HFFc6 (cell line): ENCODE measurements at places on chromosomes 6 and 20. TPM values are rescaled to one million over a fixed set of nuclear protein-coding genes. Genes with fewer than 3 reads are reported as not detected.

DNA sequence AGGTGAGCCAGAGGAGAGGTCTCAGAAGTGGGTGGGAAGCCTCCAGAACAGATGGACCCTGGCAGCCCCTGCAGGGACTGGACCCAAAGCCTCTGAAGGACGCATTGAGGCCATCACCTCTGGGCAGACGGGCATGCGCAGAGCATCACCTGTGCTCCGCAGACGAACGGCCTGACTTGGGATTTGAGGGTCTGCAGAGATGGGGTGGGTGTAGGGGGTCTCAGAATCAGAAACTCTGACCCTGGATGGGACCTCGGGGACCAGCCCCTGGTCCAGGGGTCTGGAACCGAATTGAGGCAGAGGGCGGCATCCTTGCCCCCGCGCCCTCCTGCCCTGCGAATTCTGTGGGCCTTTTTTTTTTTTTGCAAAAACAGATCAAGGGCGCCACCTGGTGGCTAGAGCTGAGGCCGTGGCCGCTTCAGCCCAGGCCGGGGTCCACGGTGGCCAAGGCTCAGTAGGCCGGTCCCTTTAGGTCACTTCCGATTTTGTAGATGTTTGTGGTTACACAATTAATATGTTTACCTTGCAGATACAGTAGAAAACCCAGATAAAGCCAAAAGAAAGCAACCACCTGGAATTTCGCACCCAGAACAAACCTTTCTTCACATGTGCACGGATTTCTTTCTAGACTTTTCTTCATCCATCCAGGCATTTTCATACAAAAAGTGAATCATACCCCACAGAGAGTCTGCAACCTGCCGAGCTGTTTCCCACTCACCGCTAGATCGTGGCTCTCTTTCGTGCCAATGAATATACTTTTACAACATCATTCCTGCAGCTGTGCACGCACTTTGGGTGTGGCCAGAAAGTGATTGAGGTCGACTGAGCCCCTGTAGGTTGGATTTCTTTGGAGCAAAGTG lies 25.9 kb downstream of the ZBP1 start:
- no peak overlapping the region for H3K4me3 ChIP-seq
- no peak overlapping the region for H3K27ac ChIP-seq
- no peaks in the 10 kb centered on the region for H3K36me3 ChIP-seq
- peaks cover 14% of the 10 kb centered on the region; the same call in 1 of the 2 replicates for H3K27me3 ChIP-seq

- H3K36me3 ChIP-seq = peaks cover 30% of the 10 kb centered on the region
- H3K4me1 ChIP-seq = peaks cover 89% of the 10 kb centered on the region
- no peaks in the 10 kb centered on the region for H3K27me3 ChIP-seq
- peak overlapping the region; percentile 73 for H3K27ac ChIP-seq
- DNase-seq = peak; percentile 8
These were observed 704.9 kb upstream of the CITED2 start for GRCh38 chr6:140079328-140079727.

The TOX2 gene
- total RNA-seq = 39.5 to 60.7 TPM (median 52.7 TPM) in 3 replicates

- no peak overlapping the region for H3K27ac ChIP-seq
- DNase-seq = no peak
- no peak overlapping the region for H3K4me3 ChIP-seq
- H3K4me1 ChIP-seq = no peaks in the 10 kb centered on the region
- peaks cover 40% of the 10 kb centered on the region for H3K27me3 ChIP-seq
- H3K36me3 ChIP-seq = no peaks in the 10 kb centered on the region
These were observed 9.3 kb upstream of the EEF1A2 start for GRCh38 chr20:63508072-63508768.

- H3K27me3 ChIP-seq = no peaks in the 10 kb centered on the region; the same call in 1 of the 2 replicates
- no peak overlapping the region for H3K4me3 ChIP-seq
- no peak for DNase-seq
- peaks cover 24% of the 10 kb centered on the region for H3K4me1 ChIP-seq
These were observed 10.4 kb downstream of the COX7A2 start for GRCh38 chr6:75233092-75233615.

GRCh38 chr20:33164763-33165095 lies 3.2 kb upstream of the BPIFA2 start:
- no peak overlapping the region for H3K4me3 ChIP-seq
- no peaks in the 10 kb centered on the region for H3K4me1 ChIP-seq
- no peak overlapping the region for H3K27ac ChIP-seq
- H3K27me3 ChIP-seq = peaks cover 27% of the 10 kb centered on the region
- peaks cover 9% of the 10 kb centered on the region for H3K36me3 ChIP-seq
- no peak for DNase-seq

DNA sequence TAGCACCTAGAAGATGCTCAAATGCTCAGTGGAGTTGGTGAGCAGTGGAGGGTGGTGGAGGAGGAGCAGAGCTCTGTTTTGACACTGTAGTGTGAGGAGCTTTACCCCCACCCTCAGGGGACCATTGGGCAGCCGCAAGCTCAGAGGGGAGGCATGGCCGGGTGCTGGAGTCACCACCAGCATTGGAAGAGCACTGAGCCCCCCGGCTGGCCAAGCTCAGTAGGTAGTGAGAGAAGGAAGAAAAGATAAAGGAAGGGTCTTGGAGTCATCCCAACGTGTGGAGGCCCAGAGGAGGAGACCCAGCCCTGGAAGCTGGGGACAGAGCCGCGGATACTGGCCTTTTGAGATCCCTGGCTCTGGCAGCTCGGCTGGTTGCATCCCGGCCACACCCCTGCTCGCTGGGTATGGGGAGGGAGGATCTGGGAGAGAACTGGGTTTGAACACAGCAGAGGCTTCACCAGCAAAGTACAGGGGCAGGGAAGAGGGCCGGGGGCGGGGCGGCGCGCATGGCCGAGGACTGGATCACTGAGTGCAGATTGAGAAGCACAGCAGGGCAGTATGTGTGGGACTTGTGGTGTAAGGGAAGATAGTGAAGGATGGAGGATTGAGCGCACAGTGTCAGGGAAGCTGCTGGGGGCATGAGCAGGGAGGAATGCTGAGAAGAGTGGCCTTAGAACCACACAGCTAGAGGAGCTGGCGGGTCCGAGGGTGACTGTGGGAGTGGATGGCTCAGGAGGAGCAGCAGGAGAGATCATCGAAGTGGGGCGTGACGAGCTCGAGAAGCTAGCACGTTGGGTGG lies 24.4 kb downstream of the SYNDIG1 start:
- H3K36me3 ChIP-seq = no peaks in the 10 kb centered on the region
- DNase-seq = no peak
- no peak overlapping the region for H3K27ac ChIP-seq
- H3K27me3 ChIP-seq = peaks cover 17% of the 10 kb centered on the region
- no peaks in the 10 kb centered on the region for H3K4me1 ChIP-seq

The WASF1 gene
- total RNA-seq = 11.6 to 15.0 TPM (median 12.5 TPM) in 3 replicates

DNA sequence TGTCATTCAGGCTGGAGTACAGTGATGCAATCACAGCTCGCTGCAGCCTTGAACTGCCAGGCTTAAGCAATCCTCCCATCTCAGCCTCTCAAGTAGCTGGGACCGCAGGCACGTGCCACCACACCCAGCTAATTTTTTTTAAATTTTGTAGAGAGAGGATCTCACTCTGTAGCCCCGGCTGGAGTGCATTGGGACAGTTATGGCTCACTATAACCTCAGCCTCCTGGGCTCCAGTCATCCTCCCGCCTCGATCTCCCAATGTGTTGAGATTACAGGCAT lies 86.5 kb downstream of the SERAC1 start:
- H3K4me3 ChIP-seq = no peak overlapping the region
- DNase-seq = no peak
- H3K36me3 ChIP-seq = peaks cover 31% of the 10 kb centered on the region
- no peak overlapping the region for H3K27ac ChIP-seq

- peaks cover 25% of the 10 kb centered on the region for H3K27me3 ChIP-seq
- no peaks in the 10 kb centered on the region for H3K36me3 ChIP-seq
- peaks cover 28% of the 10 kb centered on the region for H3K4me1 ChIP-seq
- H3K4me3 ChIP-seq = peak overlapping the region; percentile 89
- peak; percentile 89 for DNase-seq
- H3K27ac ChIP-seq = peak overlapping the region; percentile 48
These were observed 12.4 kb upstream of the ZSCAN9 start for GRCh38 chr6:28212510-28213212.
